ENCODE measurements at places on chromosomes 1 and 21. TPM values are rescaled to one million over a fixed set of nuclear protein-coding genes. Genes with fewer than 3 reads are reported as not detected.

The HES2 gene
- 29.4 TPM for total RNA-seq

The KANK4 gene
- total RNA-seq, result 2.8 TPM

The OR2L8 gene
- not detected for total RNA-seq

GRCh38 chr1:7422561-7422960, 348.5 kb upstream of the VAMP3 start:
- DNase-seq, result no peak

DNA sequence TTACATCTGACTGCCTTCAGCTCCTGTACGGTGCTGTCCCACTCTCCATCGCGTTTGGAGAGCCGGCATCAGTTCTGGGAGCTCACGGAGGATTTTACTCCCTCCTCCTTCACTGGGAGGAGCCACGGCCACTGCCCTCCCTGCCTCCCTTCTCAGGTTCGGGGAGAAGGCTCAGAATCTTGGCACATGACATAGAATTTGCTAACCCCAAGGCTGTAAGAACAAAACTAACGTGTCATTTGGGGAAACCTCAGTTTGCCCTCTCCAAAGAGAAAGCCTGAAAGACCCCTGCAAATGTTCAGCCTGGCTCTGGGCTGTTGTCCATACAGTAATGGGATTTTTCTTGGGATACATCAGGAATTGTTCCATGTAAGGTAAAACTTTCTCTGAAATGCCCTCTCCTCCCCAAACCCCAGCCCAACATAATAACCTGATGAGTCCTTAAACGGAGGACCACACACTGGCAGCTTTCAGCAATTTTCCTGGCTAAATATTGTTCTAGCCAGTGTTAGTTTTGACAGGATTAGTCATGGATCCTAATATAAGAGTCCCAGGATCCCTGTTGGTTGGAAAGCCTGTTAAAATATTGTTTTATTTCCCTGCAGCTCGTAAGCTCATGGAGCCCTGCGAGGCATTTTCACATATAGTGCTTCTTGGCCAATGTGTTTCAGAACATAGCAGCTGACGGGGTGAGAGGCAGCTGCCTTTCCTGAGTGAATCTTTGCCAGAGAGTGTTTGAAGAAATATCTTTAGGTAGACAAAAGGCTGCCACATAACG, 98.8 kb downstream of the RHOU start:
- DNase-seq, result no peak

- DNase-seq, result peak; percentile 34
These were observed at the start of gene PIK3CD for GRCh38 chr1:9651565-9652378. Gene PIK3CD, plus strand, starts transcription at chr1:9651731. Its CDS starts 58,725 bp downstream, at chr1:9710456.
